ENCODE measurements at places on chromosomes 1 and 21. TPM values are rescaled to one million over a fixed set of nuclear protein-coding genes. Genes with fewer than 3 reads are reported as not detected.

The DCST1 gene
- not detected for total RNA-seq

The NBPF9 gene
- total RNA-seq: 21.8 TPM

The OR2T11 gene
- total RNA-seq: not detected

The CHI3L1 gene
- total RNA-seq: 19.9 TPM

The SPATA1 gene
- 19.9 TPM for total RNA-seq

The HFM1 gene
- 0.77 TPM for total RNA-seq

The CXADR gene
- 28.1 TPM for total RNA-seq

The OR2T33 gene
- not detected for total RNA-seq

The ITSN1 gene
- total RNA-seq: 60.9 TPM

The KCNK2 gene
- total RNA-seq: 2.4 TPM

The KIF17 gene
- total RNA-seq: 7.8 TPM

The SPSB1 gene
- total RNA-seq: 33.5 TPM

The SH3BGR gene
- total RNA-seq: 3.9 TPM

The SLC6A9 gene
- 5.6 TPM for total RNA-seq

The HES5 gene
- not detected for total RNA-seq

The VSIG8 gene
- not detected for total RNA-seq

The DIRAS3 gene
- total RNA-seq: 2.1 TPM

The PTGFRN gene
- total RNA-seq: 17.8 TPM

The LYPD8 gene
- total RNA-seq: not detected

The WNT9A gene
- total RNA-seq: 8.7 TPM

The PGBD5 gene
- total RNA-seq: 4.7 TPM

The NADK gene
- total RNA-seq: 162 TPM

The LCE3D gene
- not detected for total RNA-seq

The HEYL gene
- total RNA-seq: 15.7 TPM

The NBPF4 gene
- not detected for total RNA-seq

The PTCH2 gene
- total RNA-seq: 0.81 TPM

The EXTL1 gene
- total RNA-seq: not detected

The RNU1-2 gene
- total RNA-seq: 2,720 TPM

The GNAT2 gene
- not detected for total RNA-seq

The USP24 gene
- total RNA-seq: 57.6 TPM

The NSL1 gene
- 44.5 TPM for total RNA-seq

The BSND gene
- total RNA-seq: 0.10 TPM

The PPIAL4G gene
- total RNA-seq: not detected

The FCRLA gene
- 1.2 TPM for total RNA-seq

The C1orf185 gene
- not detected for total RNA-seq

The KRTAP27-1 gene
- total RNA-seq: not detected

The ARL8A gene
- total RNA-seq: 65.7 TPM

The COG2 gene
- total RNA-seq: 28.6 TPM

The ELOA gene
- 59.0 TPM for total RNA-seq

The MRAP gene
- total RNA-seq: not detected

The CACNA1S gene
- 0.03 TPM for total RNA-seq

The TMEM61 gene
- total RNA-seq: 8.1 TPM

The SLC1A7 gene
- total RNA-seq: 0.37 TPM

The PCSK9 gene
- 35.5 TPM for total RNA-seq

The PTPN22 gene
- total RNA-seq: 8.4 TPM

The CD1C gene
- not detected for total RNA-seq

The LRRC8B gene
- total RNA-seq: 16.4 TPM

The KIF26B gene
- 2.2 TPM for total RNA-seq

The FNDC5 gene
- total RNA-seq: not detected

The RSPH1 gene
- total RNA-seq: 0.46 TPM

The FOXD3 gene
- not detected for total RNA-seq

The MAGI3 gene
- 73.4 TPM for total RNA-seq

The ASTN1 gene
- total RNA-seq: 0.34 TPM

The SLAMF1 gene
- 0.61 TPM for total RNA-seq

All from upper lobe of left lung (tissue), 6 donors.